ENCODE measurements at places on chromosomes 3 and 15.
A peak's percentile ranks its signal among the peaks of the same experiment; 100 is the strongest.

GRCh38 chr3:16886303-16886683 lies 1.5 kb downstream of the PLCL2 start:
- DNase-seq, result no peak

- no peak for DNase-seq
These were observed 32.6 kb upstream of the SENP5 start for GRCh38 chr3:196835086-196835485.

- no peak for DNase-seq
These were observed 90.5 kb upstream of the HERC1 start for GRCh38 chr15:63923993-63924950.

GRCh38 chr3:122942937-122943827 lies 84.4 kb downstream of the SEMA5B start:
- DNase-seq, result peak; percentile 6

GRCh38 chr15:25850154-25851111 lies 12.7 kb downstream of the ATP10A start:
- peak; percentile 66 for DNase-seq

DNA sequence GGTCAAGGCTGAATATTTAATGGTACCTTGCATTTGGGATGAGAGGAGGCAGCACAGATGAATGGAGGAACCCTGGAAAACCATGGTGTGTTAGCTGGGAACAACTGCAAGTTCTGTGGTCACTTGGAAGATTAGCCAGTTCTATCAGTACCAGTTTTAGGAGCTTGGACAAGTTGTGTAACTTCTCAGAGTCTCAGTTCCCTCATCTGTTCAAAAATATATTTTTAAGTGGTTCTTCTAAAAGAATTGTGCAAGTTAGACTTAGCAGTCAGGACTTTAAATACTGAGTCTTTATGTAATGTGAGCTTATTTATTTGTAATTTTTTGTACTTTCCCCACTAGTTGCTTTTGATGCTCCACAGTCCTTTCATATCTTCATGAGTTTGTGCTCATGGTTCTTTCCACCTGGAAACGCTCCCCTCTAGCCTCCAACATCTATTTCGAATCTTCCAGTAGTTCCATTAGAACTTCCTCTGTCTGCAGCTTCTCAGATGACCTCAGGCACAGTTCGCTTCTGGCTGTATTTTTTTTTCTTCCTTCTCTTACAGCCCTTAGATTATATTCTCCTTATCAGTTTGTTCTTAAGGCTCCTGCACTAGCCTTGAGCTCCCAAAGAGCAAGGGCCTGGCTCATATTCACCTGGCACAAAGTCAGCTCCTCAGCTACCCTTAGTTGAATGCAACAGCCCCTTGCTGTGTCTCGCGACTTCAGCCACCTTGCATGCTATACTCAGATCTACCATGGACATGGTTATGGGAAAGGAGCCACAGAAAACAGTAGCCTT lies 27.1 kb downstream of the ITPR1 start:
- DNase-seq, result no peak

DNA sequence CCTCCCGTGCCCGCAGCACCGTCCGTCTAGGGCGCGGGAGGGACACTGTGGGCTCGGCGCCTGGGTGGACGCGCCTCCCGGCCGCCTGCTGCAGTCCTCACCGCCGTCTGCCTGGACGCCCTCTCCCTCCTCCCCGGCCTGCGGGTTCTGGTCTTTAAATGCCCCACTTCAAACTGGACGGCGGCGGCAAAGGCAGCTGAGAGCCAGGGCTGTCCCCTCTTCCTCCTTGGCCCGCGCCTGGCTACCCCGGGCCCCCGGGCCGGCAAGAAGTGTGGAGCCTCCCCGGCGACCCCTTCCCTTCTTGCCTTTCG lies 426 bp downstream of the CBLB start:
- DNase-seq, result peak; percentile 16

- DNase-seq, result no peak
These were observed 440 bp downstream of the PRTG start for GRCh38 chr15:55742498-55742926.

- DNase-seq, result no peak
These were observed 19.3 kb downstream of the MINAR1 start for GRCh38 chr15:79451361-79451999.

GRCh38 chr3:125587039-125587648 lies 8.2 kb downstream of the OSBPL11 start:
- no peak for DNase-seq

DNA sequence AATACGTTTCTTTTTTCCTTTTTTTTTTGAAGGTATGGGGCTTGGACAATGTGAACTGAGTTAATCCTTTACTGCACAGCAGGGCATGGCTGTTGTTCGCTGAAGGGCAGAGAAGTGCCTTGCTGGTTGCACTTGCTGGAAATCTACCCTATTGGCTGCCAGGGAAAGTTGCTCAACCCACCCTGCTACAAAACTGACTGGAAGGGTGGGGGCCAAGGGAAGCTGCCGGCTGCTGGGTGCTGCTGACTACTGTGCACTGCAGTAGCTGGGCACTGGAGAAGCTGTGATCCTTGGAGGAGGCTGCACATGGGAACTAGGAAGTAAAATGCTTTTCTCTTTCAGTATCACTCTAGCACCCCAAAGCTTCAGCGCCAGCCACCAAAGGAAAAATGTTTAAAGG lies 70.5 kb downstream of the ETV5 start:
- DNase-seq, result no peak

DNA sequence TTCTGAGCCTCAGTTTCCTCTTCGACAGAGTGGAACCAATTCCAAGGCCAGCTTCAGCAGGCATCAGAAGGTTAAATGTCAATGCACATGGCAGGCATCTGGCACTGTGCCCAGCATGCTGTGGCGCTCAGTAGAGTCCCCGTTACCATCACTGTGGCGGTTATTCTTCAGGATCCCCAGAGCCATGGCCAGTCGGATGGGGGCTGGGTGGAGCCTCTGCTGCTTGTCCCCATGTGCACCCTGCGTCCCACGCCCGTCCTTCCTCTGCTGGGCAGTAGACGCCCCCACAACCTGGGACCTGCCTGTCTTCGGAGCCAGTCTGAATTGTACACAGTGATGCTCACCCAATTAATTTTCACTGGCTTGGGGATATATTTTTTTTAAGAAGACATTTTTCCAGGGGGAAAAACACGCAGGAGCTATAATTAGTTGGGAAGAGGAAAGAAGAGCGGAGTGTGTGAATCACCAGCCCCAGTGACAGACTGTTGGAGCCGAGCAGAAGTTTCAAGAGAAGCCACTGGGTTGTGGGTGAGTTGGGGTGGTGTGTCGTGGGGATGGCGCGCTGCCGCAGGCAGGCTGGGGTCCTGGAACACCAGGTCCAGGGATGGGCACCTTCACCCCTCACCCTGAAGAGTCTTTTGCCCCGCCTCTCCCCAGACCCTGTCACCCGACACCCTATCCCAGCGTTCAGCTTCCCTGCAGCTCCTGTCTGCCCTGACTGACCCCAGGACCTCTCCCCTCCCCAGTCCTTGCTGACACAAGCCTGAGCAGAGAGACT lies 26.8 kb upstream of the RPL29 start:
- no peak for DNase-seq

GRCh38 chr3:127697551-127698240 lies 24.9 kb downstream of the ABTB1 start:
- peak; percentile 30 for DNase-seq
